Motor neuron (in vitro differentiated cells): ENCODE measurements at places on chromosomes 13 and 19. TPM values are rescaled to one million over a fixed set of nuclear protein-coding genes. Genes with fewer than 3 reads are reported as not detected.
A peak's percentile ranks its signal among the peaks of the same experiment; 100 is the strongest.

Gene EFNA2
- 4.5 and 8.2 TPM in 2 replicates for total RNA-seq

Gene DPF1
- 2.9 and 3.3 TPM in 2 replicates for total RNA-seq

Gene SLC6A16
- 0.30 and 1.5 TPM in 2 replicates for total RNA-seq

Gene KLF5
- 1.5 and 1.6 TPM in 2 replicates for total RNA-seq

Gene CYP2S1
- 0.13 and 0.16 TPM in 2 replicates for total RNA-seq

Gene KLK11
- 0.50 TPM in 1 of 2 replicates, not detected in the other for total RNA-seq

Gene ZNF557
- 9.6 and 9.9 TPM in 2 replicates for total RNA-seq

Gene RRAS
- total RNA-seq, result 13.4 and 21.2 TPM in 2 replicates

GRCh38 chr19:14073925-14074838 is 1.6 kb downstream of the MISP3 start:
- ATAC-seq, result peak; percentile 7

DNA sequence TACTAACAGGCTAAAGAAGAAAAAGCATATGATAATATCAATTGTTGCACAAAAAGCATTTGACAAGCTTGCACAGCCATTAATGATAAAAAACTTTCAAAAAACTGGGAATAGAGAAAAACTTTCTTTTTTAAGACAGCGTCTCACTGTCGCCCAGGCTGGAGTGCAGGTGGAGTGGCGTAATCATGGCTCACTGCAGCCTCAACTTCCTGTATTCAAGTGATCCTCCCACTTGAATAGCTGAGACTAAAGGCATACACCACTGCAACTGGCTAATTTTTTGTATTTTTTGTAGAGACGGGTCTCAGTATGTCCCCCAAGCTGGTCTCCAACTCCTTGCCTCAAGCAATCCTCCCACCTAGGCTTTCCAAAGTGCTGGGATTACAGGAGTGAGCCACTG is 382.8 kb downstream of the TSHZ3 start:
- no peak for ATAC-seq

DNA sequence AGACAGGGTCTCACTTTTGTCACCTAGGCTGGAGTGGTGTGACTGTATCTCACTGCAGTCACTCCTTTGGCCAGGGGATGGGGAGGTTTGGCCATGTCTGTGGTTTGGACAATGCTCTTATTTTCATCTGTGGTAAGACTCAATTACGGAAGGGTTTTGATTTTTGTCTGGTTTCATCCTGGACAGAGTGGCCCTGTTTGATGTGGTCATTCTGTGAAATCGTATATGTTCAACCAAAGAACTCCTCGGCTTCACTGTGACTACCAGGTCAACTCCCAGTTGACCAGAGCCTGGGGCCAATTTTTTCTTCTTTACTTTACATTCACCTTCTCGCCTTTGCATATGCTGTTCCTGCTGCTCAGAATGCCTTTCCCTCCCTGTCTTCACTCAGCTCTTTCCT is 6.8 kb upstream of the CCDC124 start:
- no peak for ATAC-seq

- no peak for ATAC-seq
Measured at GRCh38 chr19:17719730-17720400, 585 bp downstream of the MAP1S start.

DNA sequence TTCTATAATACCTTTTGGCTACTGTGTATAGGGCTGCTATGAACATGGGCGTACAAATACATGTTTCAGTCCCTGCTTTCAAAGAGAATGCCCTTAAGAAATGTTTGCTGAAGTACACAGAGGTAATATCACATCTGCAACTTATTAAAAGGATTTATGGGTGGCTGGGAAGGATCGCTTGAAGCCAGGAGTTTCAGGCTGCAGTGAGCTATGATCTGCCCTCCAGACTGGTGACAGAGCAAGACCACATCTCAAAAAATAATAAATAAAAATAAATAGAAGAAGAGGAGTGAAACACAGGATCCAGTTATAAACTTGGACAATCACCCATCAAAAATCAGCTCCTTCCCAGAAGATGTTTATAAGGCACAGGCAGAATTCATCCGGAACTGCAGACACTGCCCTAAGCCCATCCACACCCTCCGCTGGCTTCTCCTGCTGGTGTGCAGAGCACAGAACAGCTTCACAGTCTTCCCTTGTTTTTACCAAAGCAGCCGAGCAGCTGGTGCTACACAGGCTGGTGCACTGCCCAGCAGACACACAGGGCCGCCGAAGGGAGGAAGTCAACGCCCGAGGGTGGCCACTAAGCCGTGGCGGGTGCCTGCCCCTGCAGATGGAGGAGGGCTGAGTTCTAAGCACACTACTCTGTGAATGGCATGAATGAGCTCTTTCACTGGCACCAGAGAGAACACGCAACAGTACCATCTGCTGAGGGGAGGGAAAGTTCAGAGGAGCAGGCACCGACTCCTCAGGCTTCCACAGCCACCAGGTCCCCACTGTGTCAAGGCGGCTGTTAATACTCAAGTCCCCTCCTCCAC is 44.0 kb downstream of the BRD4 start:
- peak; percentile 77 for ATAC-seq

DNA sequence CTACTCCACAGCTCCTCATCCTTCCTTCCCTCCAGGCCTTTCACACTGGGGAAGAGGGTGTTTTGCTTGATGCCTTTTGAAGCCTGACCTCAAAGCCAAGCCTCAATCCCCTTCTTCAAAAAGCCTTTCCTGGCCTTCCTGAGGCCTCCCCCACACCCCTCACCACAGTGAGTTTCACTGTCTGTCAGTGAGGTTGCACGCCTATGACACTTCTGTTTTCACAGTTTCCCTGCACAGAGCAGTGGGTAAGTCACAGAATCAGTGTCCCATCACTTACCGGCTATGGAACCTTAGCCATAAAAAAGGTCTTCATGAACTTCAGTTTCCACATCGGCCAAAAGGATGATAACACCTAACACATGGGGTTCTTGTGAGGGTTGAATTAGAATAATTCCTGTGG is 371.4 kb downstream of the UQCRFS1 start:
- no peak for ATAC-seq

- ATAC-seq, result peak; percentile 55
Measured at GRCh38 chr13:27336014-27336673, 65.5 kb downstream of the RASL11A start.
